ENCODE measurements at places on chromosomes 5 and 9.

DNA sequence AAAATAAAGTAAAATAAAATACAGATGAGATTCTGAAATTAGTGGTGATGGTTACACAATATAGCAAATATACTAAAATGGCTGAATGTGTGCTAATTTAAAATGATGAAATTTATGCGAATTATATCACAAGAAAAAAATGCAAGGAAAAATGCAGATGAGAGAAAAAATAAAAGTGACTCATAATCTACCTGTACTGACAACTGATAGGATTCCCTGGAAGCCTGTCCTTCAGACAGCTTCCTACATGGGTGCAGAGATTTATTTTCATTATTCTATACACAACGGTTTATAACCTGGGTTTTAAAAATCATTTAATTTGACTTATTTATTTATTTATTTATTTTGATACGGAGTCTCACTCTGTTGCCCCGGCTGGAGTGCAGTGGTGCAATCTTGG lies 5.8 kb upstream of the NCS1 start:
- DNase-seq, result no peak

DNA sequence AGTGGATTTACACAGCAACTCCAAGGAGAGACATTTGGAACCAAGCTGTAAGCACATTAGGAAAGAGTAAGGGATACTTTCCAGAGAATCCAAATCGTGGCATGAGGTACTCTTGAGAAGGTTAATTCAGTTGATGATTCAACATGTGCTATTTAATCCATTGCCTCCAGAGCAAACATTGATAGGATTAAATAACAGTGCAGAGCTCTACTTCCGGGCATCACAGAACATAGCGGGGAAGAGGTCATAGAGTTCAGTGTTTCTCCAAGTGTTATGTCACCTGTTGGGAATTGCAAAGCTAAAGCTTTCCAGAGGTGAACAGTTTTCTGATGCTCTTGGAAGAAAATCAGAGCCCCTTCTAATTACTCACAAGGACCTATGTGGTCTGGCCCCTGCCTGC lies 127.5 kb downstream of the PPP2R2B start:
- no peak for DNase-seq

DNA sequence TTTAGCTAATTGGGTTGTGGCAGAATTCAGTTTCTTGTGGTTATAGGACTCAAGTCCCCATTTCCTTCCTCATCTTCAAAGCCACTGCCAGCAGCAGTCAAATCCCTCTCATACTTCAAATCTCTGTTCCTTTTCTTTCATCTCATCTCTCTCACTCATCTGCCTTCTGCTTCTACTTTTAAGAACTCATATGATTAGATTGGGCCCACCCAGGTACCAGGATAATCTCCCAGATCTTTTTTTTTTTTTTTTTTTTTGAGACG lies 8.0 kb upstream of the REEP5 start:
- DNase-seq, result no peak

GRCh38 chr5:147805030-147805454 lies 22.5 kb upstream of the JAKMIP2 start:
- no peak for DNase-seq

GRCh38 chr5:150918613-150919012 lies 13.8 kb upstream of the ZNF300 start:
- DNase-seq, result no peak

DNA sequence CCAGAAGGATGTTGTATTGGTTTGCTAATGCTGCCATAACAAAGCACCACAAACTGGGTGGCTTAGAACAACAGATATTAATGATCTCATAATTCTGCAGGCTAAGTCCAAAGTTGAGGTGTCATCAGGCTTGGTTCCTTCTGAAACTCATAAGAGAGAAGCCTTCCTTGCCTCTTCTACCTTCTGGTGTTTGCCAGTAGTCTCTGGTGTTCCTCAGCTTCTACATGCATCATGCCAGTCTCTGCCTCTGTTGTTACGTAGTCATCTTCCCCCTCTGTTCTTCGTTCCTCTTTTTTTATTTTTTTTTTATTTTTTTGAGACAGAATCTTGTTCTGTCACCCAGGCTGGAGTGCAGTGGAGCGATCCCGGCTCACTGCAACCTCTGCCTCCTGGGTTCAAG lies 61.8 kb downstream of the LRRC70 start:
- DNase-seq, result no peak

DNA sequence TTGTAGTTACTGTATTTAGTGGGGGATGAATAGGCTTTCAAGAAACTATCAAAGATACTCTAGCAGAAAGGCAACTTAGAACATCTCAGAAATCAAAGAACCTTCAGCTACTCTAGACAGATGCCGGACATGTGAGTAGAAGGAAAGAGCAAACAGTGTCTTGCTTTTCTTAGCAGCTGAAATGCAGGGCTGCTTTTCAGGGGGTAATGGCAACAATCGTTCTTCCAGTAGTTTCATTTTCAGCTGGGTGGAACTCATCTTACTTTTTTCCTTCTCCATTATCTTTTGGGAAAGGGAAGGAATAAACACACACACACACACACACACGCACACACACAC lies 281.6 kb downstream of the CRB2 start:
- DNase-seq, result no peak

GRCh38 chr5:167355346-167355745 lies 936.1 kb upstream of the WWC1 start:
- no peak for DNase-seq

GRCh38 chr9:81826517-81826906 lies 101.7 kb upstream of the SPATA31D4 start:
- DNase-seq, result no peak

DNA sequence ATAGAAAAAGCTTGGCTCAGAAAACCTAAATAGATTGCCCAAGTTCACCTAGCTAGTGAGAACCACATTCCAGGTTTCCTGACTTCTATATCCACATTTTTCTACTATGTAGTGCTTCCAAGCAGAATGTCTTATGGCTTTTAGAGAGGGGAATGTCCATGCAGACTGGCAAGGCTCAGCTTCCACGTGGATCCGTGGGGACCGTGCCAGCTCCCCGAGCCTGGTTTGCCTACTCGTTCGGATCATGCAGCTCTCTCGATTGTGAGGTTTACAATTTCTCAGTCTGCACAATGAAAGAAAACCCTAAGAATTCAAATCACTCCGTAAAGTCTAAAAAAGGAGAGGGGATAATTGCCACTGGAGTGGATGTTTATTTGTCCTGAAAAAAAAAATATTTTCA lies 256.5 kb upstream of the NR4A3 start:
- no peak for DNase-seq

- DNase-seq, result no peak
These were observed 87.5 kb downstream of the TRIM32 start for GRCh38 chr9:116774421-116775180.

- no peak for DNase-seq
These were observed 54.9 kb upstream of the GRAMD2B start for GRCh38 chr5:126368239-126368812.

DNA sequence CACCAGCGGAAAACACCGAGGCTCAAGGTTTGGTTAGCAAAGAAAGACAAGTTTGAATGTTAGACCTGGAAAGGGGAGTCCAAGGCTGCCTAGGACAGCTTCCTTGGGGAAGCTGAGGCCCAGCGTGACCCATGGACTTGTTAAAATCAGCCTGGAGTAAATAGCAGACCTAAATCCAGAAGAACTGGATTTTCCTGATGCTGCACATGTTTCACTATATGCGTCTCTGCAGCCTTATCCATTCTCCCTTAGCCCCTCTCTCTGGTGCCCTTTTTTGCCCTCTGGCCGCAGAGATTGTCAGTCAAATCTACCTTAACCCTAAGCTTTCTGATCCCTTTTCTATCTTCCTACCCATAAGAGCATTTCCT lies 119.9 kb downstream of the NTRK2 start:
- no peak for DNase-seq

GRCh38 chr5:122180863-122181548 lies 51.7 kb downstream of the ZNF474 start:
- no peak for DNase-seq

DNA sequence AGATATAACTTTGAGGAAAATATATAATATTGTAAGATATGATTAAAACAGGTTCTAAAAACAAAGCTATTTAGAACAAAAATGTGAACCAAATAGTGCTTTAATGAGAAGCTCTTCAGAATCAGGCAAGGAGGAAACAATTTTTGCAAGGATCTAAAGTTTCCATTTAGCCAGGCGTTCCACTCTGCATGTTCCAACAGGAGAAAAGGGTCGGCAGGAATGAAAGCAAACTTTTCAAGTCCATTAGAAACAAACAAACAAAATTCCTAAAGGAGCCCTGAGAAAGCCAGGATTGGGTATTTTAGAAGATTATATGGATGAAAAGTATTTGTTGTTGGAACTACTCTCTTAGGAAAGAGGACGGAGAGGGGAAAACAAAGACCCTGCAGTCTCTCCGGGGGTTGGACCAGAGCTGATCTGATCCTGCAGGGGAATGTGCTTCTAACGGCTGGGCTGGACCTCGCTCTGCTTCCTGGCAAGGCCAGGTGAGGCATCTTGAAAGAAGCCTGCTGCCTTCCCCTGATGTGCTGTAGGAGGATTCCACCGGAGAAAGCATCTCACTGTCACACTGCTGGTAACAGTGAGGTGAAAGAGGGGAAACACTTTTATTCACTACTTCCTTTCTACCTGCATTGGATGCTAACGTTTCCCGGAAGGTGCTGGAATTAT lies 94.6 kb downstream of the PRRT1B start:
- DNase-seq, result no peak

DNA sequence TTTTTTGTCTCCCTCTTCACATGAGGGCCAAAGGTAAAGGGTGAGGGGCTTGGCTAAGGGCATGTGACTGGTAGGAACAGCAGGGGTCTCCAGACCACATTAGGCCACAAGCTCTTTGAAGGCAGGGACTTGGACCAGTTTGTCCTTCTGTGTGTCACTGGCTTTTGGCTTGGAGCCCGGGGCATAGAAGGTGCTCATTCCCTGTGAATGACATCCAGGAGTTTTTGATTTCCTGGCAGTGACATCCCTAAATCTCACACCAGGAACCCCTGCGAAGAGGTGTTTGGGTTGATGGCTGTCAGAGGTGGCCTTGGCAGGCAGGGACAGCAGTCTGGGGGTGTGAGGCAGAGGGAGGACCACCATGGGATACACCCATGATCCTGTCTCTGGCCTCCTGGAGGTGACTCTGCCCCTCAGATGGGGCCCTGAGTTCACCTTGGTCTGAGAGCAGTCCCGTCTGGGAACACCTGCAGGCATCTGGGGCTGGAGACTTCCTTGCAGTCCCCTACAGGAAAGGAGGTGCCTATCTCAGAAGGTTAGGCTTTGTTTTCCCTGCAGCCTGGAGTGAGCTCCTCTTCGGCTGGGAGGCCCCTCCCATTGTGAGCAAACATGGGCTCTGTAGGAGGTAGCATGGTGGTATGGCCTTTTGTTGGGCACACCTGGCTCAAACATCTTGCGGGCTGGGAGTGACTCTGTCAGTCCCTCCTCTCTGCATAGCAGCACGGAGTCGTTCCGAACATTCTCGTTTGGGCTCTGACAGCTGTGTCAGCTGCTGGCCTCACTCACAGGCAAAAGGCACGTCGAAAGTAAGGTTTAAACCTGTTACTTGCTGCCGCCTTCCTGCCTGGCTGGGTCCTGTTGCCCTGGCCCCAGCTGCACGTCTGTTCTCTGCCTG lies 38.6 kb upstream of the PITX1 start:
- DNase-seq, result no peak

DNA sequence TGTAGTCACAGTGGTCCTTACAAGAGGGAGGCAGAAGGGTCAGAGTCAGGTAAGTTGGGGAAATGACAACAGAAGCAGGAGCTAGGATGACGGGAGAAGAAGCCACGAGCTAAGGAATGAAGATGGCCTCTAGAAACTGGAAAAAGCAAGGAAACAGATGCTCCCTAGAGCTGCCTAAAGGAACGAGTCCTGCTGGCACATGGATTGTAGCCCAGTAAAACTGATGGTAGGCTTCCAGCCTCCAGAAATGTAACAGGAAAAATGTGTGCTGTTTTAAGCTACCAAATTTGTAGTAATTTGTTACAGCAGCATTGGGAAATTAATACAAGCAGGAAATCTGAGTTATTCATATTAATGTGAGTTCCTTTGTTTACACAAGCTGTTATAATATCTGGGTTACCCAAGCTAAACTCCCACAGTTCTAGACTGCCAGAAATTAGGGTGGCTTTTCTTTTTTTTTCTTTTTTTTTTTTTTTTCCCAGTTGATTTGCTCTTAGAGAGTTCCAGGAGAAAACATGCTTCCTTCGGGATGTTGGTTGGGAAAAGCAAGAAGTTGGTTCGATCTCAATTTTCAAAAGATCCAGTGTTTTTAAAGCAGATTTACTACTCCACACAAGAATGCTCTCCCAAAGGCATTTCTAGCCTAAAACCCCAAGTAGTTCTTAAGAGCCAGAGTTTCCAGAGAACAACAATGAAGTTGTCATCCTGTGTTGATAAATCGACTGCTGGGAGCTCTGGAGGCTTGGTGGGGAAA lies 400.0 kb upstream of the SLC24A2 start:
- DNase-seq, result no peak

DNA sequence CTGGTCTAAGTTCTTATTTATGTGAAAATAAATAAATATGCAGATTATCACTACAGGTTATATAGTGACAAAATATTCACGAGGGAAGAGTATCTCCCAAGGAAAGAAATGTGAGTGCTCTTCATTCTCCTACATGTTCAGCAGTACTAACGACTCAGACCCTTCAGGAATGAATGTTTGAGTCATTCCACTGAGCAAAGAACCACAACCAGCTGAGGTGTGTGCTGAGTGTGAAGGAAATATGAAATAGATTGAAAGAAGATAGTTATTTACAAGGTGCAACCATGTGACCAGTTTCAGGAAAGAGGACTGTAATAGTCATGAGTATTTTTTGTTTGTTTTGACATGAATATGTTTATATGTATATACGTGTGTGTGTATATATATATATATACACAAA lies 228.7 kb downstream of the TUSC1 start:
- DNase-seq, result no peak

DNA sequence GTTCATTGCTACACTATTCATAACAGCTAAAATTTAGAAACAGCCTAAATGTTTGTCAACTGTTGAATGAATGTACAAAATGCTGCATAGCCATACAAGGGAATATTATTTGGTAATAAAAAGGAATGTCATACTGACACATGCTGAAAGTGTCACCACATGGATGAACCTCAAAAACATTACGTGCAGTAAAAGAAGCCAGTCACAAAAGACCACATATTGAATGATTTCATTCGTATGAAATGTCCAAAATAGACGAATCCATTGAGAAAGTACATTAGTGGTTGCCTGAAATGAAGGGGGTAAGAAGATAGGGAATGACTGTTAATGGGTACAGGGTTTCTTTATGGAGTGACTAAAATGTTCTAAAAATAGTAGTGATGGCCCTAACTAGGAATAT lies 11.6 kb upstream of the ECM2 start:
- no peak for DNase-seq

GRCh38 chr5:6785161-6785860 lies 72.1 kb downstream of the TENT4A start:
- DNase-seq, result no peak

DNA sequence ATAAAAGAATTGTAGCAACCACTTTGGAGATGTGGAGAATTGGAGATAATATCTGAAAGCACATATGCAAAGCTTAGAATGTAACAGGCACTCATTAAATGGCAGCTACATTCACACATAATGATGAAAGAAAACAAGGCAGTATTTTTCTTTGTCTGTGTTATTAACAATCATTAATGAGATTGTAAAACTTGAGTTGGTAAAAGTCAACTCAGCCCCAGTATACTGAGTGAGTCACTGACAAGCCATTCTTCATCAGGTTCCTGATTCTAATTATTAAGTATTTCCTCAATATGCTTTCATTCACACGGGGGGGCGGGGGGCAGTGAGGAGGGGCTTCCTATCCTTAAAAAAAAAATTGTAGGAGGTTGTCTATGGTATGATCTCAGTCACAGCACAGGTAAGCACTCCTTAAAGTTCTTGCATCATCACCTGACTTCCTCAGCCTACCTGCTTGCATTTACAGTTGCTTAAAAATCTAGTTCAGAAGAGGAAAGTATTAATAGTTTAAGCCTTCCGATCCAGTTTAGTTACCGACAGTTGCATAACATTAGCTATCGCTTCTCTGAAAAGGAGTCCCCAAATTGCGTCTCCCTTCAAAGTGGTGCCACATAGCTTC lies 379.8 kb downstream of the EFNA5 start:
- no peak for DNase-seq

Data from T-helper 9 cell (primary cell).